D721Med (cell line): ENCODE measurements at places on chromosomes 4 and X.

GRCh38 chr4:108291137-108291536 is 122.4 kb upstream of the LEF1 start:
- no peak for DNase-seq

- DNase-seq: no peak
Observed at GRCh38 chr4:83581411-83582288, 45.7 kb downstream of the GPAT3 start.

DNA sequence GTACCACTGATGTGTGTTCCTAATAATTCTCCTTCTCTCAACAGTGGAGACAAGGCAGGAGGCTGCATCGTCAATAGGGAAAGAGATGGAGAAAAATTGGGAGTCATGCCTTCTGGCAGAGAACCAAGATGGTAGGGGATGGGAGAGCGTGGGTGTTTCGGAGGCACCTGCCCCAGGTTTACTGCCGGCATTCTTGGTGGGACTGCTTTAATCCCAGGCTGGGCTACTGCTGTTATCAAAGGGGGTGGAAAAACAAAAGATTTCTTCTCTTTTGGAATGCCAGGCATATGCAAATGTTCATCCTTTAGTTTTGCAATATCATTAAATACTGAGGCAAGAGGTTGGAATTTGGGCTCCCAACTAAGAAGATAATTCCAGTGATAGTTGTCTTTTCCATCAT is 257.0 kb downstream of the DCHS2 start:
- DNase-seq: no peak

GRCh38 chr4:68369142-68369805 is 19.4 kb upstream of the YTHDC1 start:
- no peak for DNase-seq

DNA sequence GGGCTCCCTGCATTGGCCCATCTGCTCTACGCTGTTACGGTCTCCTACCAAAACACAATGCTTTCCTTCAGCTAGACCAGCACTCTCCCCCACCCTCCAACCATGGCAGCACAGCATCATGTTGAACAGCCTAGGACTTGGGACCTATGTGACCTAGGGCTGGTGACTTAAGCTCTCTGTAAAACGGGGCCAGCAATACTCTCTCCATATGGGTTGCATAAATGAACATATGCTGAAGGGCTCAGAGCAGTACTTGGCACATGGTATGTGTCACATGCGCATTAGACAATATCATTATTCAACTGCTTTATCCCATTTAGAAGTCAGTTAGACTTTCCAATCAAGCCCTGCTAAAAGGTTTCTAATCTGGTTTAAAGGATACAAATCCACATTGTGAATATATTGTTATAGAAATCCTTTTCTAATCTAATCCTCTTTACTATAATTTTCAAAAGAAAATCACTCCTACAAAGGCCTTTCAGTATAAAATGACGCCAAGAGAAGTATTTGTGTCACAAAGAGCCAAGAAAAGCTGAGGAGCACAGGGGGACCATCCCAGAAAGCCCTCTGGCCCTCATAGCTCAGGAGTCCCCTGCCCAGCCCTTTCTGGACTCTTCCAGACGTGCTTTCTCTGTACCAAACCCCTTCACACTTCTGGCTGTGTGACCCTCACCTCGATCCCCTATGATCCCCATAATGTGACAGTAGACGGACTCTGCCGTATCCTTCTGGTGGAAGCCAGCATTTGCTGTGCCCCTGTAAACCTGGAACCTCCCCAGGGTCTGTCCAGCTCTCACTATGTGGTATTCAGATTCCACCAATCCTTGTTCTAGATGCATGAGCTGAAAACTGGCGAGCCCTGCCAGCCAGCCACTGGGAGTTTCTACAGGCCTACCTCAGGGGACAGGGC is 42.3 kb downstream of the NSG1 start:
- DNase-seq: peak; percentile 74

- DNase-seq: no peak
Observed at GRCh38 chr4:141330616-141331015, 109.9 kb downstream of the ZNF330 start.

GRCh38 chr4:133472244-133472643 is 323.1 kb downstream of the PCDH10 start:
- no peak for DNase-seq

- no peak for DNase-seq
Observed at GRCh38 chr4:17134565-17134964, 236.1 kb upstream of the LDB2 start.

DNA sequence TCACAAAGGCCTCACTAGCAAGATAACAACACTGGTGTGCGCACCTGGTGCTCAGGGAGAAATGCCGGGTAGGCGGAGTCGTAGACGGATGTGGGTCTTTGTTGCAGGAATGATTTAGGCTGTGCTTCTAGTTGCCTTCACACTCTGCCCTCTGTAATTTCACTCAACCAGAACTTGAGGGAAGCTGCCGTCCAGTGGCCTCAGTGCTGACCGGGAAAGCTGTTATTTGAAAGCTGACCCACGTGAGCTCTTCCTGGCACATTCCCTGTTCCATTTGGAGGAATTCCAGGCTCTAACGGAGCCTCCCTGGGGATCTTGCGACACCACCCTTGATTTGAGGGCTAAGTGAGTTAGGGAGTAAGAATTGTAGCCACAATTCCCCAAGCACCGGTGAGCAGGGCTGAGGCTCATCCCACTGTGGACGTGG is 15.9 kb downstream of the SH3TC1 start:
- no peak for DNase-seq

- DNase-seq: no peak
Observed at GRCh38 chr4:185772391-185773093, 39.5 kb downstream of the SORBS2 start.

- no peak for DNase-seq
Observed at GRCh38 chrX:12865359-12865758, 1.5 kb upstream of the TLR7 start.

DNA sequence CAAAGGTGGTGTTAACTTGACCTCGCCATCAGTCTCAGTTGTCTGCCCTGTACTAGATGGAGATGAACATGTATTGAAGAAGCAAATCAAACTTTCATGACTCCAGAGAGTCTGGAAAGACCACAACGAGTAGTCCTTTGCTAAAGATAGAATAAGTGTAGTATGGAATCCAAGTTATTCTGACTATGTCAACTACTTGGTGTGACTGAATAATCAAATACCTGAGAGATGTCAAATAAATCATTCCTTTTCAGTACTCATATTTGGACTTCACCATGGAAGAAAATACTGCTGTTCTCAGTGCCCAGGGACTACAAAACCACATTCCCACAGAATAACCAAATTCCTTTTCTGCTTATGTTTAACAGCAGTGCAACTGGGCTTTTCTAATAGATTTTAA is 161.2 kb upstream of the SPRY1 start:
- DNase-seq: no peak

DNA sequence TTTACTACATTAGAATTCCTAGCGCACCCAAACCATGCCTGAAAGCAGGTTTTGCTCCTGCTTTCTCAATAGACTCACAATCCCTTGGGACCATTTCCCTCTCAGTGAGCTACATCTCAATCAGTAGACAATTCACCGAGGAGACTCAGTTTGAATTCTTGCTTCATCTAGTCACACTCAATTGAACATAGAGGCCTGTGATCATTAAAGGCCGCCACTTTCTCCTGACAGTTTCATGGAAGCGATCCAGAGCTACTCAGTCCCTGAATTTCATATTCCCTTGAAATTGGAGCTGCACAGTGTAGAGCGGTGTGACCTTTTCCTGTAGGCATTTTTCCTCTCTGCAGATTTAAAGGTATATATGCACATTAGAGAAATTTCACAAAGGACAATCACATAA is 193.9 kb upstream of the SPOCK3 start:
- no peak for DNase-seq

- peak; percentile 28 for DNase-seq
Observed at GRCh38 chr4:176792326-176793059, at the start of gene VEGFC. TSS of gene VEGFC (minus strand) at chr4:176792922. CDS start at chr4:176792311, 611 bp downstream.

DNA sequence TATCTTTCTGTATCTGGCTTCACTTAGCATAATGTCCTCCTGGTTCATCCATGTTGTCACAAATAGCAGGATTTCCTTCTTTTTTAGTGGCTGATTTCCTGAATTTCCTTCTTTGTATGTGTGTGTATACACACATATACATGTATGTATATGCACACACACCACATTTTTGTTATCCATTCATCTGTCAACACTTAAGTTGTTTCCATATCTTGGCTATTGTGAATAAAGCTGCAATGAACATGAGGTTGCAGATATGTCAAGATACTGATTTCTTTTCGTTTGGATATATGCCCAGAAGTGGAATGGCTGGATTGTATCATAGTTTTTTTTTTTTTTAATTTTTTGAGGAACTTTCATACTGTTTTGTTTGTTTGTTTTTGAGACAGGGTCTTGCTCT is 76.2 kb downstream of the WNK3 start:
- no peak for DNase-seq

DNA sequence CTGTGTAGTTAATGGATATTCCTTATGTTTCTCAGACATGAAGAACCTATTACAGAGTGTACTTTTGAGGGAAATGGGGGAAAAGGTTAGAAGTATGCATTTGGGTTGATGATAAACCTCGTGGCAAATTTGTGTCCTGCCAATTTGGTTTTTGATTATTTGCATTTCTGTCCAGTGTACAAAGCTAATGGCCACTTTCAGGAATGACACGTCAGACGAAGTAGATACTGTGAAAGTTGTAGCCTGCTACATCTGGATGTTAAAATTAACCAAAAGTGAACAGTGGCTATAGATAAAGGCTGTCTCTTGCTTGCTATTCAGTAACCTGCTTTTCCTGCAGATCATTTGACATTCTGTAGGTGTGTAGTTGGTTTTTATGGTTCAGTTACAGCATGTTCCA is 1.0 kb downstream of the PRDX4 start:
- DNase-seq: no peak

GRCh38 chr4:121072224-121073003 is at the start of gene NDNF:
TSS of gene NDNF (minus strand) at chr4:121072535. CDS start at chr4:121045837, 26,698 bp downstream.
- no peak for DNase-seq

- no peak for DNase-seq
Observed at GRCh38 chrX:154737136-154737535, 13.7 kb downstream of the GAB3 start.

GRCh38 chrX:68895341-68895755 is 66.5 kb downstream of the EFNB1 start:
- no peak for DNase-seq

- DNase-seq: no peak
Observed at GRCh38 chr4:86890790-86891189, 1.4 kb downstream of the C4orf36 start.

- no peak for DNase-seq
Observed at GRCh38 chr4:113707048-113707447, 54.5 kb downstream of the CAMK2D start.

DNA sequence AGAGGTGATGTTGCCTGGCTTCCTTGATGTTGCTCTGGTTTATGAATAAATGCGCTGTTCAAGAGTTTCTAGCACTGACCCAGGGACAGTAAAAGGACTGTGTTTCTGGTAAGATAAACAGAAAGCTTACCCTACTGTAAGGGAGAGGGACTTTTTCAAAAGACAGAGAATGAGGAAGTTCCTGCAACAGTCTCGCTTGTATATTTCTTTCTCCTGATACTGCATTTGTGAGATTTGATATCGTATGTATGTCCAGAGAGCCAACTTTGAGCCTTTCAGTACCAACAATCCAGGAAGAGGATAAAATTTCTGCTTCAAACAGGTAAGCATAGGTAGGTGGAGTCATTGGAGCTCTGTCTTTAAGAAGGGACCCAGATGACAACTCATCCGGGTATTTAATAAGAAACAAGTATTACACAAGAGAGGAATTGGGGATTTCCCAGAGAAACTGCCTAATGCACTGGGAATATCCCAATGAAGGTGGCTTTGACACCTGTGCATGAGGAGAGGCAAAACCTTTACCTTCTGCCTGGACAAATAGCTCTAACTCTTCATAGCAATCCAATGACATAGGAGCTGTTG is 773 bp downstream of the DAPP1 start:
- no peak for DNase-seq

DNA sequence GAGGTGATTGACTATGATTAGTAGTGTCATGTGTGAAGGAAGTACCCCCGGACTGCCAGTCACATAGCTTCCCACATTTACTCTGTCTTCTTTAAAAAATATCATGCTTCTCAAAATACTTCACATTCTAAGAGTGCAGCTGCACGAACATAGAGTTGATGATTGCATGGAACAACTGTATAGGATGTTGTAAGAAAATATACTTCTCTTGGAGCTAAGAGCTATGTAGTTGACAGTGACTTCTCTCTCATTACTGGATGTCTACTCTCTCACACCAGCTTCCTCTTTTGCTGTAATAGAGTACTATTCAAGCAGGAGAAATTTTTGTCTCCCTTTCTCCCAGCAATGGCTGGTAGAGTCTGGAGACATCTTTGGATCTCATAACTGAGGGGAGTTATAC is 99.4 kb upstream of the PUDP start:
- DNase-seq: no peak

DNA sequence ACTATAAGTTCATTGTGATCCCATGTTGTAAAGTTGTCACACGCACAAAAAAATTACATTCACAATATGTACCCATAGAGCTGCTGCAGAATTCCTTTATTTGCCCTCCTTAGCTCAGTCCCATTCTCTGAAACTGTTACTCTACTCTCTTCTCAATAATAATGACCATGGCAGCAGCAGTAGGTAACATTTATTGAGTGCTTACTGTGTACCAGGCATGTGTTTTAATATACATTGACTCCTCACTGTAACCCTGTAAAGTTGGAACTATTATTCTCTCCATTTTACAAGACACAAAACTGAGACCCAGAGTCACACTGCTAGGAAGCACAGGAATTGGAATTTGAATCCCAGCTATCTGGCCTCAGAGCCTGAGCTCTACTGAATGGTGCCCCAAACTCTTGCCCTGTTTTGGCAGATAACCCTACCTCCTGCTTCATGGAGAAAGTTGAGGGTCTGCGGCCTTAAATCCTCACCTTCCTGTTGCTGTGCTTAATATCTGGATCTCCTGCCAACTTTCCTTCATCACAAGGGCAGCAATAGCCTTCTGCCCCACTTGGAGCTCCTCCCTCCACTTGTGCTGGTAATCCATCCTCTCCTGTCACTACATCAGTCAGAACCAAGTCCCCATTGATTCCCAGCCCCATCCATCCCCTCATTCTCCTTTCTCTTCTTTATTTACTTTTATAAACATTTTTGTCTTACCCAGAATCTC is 20.8 kb downstream of the GK start:
- DNase-seq: no peak

- no peak for DNase-seq
Observed at GRCh38 chr4:170672381-170672965, 582.7 kb upstream of the AADAT start.

DNA sequence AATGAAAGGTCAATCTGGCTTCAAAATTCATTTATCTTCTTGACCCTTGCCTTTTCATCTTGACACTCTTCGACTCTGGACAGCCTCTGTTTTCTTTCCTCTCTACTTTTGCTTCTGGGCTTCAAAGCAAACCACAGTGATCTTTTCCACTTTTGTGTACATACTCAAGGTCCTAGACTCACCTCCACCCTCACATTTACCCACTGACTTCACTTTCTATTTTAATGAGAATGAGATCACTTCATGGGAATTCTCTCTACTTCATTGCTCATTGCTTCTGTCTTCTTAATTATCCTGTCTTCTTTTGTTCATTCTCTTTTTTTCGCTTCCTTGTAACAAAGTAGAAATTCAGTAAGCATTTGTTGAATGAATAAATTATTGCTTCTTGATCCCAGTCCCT is 330.1 kb upstream of the HAND2 start:
- no peak for DNase-seq

GRCh38 chr4:180698550-180699195 is 1544.5 kb upstream of the TENM3 start:
- DNase-seq: no peak

GRCh38 chr4:189202182-189202868 is 738.3 kb upstream of the FRG1 start:
- no peak for DNase-seq

GRCh38 chr4:145766273-145766672 is 86.3 kb downstream of the C4orf51 start:
- no peak for DNase-seq
